ENCODE measurements at places on chromosomes 7 and 10. TPM values are rescaled to one million over a fixed set of nuclear protein-coding genes. Genes with fewer than 3 reads are reported as not detected.

The ACBD7 gene
- polyA plus RNA-seq: 0.54 TPM

The CUL1 gene
- polyA plus RNA-seq: 45.2 TPM

The NKX6-2 gene
- not detected for polyA plus RNA-seq

The CYP17A1 gene
- not detected for polyA plus RNA-seq

The PAPOLB gene
- polyA plus RNA-seq: not detected

The H2BK1 gene
- polyA plus RNA-seq: not detected

The EPHB4 gene
- 51.1 TPM for polyA plus RNA-seq

The AKR1C1 gene
- 1.3 TPM for polyA plus RNA-seq

The VPS41 gene
- polyA plus RNA-seq: 20.4 TPM

The IGFBP3 gene
- polyA plus RNA-seq: 51.2 TPM

The PROSER2 gene
- 0.86 TPM for polyA plus RNA-seq

The TCAF1 gene
- polyA plus RNA-seq: 69.0 TPM

The NPSR1 gene
- not detected for polyA plus RNA-seq

The EGFR gene
- polyA plus RNA-seq: 30.7 TPM

The PLCE1 gene
- polyA plus RNA-seq: 1.2 TPM

The ITIH5 gene
- polyA plus RNA-seq: 0.05 TPM

The LGI1 gene
- polyA plus RNA-seq: not detected

The PLXNA4 gene
- 3.0 TPM for polyA plus RNA-seq

The CYP26A1 gene
- not detected for polyA plus RNA-seq

The MOGAT3 gene
- not detected for polyA plus RNA-seq

The CAMK2B gene
- polyA plus RNA-seq: 0.10 TPM

The DYNC1I1 gene
- polyA plus RNA-seq: 0.05 TPM

The SNX13 gene
- 13.0 TPM for polyA plus RNA-seq

The SH2D4B gene
- polyA plus RNA-seq: not detected

The TMEM236 gene
- polyA plus RNA-seq: not detected

The MSMB gene
- polyA plus RNA-seq: not detected

The FEZF1 gene
- not detected for polyA plus RNA-seq

The SLC16A9 gene
- 6.7 TPM for polyA plus RNA-seq

The CLDN3 gene
- 0.05 TPM for polyA plus RNA-seq

The FFAR4 gene
- not detected for polyA plus RNA-seq

The MRC1 gene
- not detected for polyA plus RNA-seq

The CPA2 gene
- polyA plus RNA-seq: not detected

The FRAT1 gene
- 1.8 TPM for polyA plus RNA-seq

The HYAL4 gene
- polyA plus RNA-seq: not detected

The PPRC1 gene
- polyA plus RNA-seq: 23.1 TPM

The CYP2C8 gene
- polyA plus RNA-seq: 0.02 TPM

The ATP6V0A4 gene
- not detected for polyA plus RNA-seq

The RBP4 gene
- polyA plus RNA-seq: not detected

The PHKG1 gene
- 0.91 TPM for polyA plus RNA-seq

The GIMAP8 gene
- not detected for polyA plus RNA-seq

The UCMA gene
- not detected for polyA plus RNA-seq

The IQUB gene
- polyA plus RNA-seq: 0.10 TPM

The GIMAP5 gene
- polyA plus RNA-seq: not detected

The RPEL1 gene
- 0.08 TPM for polyA plus RNA-seq

The VSTM2A gene
- polyA plus RNA-seq: not detected

The LBX1 gene
- polyA plus RNA-seq: not detected

The GPAM gene
- 2.1 TPM for polyA plus RNA-seq

The PLXDC2 gene
- polyA plus RNA-seq: 2.5 TPM

The CYP2C18 gene
- polyA plus RNA-seq: not detected

The ELN gene
- polyA plus RNA-seq: 8.9 TPM

The WNT8B gene
- polyA plus RNA-seq: 0.28 TPM

The RHOBTB1 gene
- polyA plus RNA-seq: 13.8 TPM

The OR9A4 gene
- polyA plus RNA-seq: not detected

The OPN1SW gene
- polyA plus RNA-seq: 0.05 TPM

The PITX3 gene
- polyA plus RNA-seq: not detected

The BMI1 gene
- polyA plus RNA-seq: 15.5 TPM

The MTPN gene
- 135 TPM for polyA plus RNA-seq

The MUC12 gene
- polyA plus RNA-seq: not detected

The WBP1L gene
- 29.8 TPM for polyA plus RNA-seq
